Ovary (tissue), 10 donors: ENCODE measurements at places on chromosomes 1 and 21.

GRCh38 chr1:240256836-240257503 is 165.3 kb downstream of the FMN2 start:
- DNase-seq: no peak

DNA sequence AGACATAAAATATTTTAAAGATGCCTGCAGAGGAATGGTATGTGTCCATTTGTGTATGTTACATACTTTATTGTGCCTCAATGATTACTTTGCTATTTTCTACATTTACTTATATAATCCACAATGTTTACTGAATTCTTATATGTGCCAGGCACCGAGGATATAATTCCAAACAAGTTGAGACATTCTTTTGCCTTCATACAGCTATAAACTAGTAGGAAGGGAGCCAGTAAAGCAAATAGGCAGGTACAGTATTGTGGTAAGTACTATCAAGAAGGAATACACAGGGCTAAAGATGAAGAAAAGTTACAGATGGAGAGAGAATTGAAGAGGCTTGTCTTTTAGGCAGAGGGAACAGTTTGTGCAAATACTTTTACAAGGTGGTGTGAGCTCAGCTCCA is 131.6 kb downstream of the DISP1 start:
- no peak for DNase-seq

DNA sequence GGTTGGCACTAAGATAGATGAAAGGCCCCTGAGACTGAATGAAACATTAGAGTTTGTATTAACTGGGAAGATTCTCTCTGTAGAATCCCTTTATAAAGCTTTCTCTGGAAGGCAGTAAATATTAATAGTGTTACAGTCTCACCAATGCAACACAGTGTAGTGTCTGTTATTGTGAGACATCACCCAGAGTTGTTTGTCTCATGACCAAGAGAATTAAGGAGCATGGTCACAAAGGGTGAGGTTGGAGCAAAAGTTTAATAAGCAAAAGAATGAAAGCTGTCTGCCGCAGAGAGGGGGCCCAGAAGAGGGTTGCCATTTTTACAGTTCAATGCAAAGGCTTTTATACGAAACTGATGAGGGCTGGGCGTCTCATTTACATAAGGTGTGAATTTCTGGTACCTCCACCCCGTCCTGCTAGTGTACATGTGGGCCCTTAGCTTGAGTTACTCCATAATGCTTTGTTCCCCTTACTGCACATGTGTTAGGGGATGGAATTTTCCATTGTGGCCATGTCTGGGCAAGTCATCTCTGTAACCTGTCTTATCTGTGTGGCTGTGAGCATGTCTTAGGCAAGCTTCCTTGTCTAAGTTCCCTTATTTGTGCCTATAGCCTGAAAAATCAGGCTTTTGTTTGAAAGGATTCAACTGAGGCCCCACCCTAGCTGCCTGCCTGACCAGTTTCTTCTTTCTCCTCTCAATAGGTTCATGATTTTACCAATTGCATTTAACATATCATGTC is 184.1 kb downstream of the RASAL2 start:
- no peak for DNase-seq

DNA sequence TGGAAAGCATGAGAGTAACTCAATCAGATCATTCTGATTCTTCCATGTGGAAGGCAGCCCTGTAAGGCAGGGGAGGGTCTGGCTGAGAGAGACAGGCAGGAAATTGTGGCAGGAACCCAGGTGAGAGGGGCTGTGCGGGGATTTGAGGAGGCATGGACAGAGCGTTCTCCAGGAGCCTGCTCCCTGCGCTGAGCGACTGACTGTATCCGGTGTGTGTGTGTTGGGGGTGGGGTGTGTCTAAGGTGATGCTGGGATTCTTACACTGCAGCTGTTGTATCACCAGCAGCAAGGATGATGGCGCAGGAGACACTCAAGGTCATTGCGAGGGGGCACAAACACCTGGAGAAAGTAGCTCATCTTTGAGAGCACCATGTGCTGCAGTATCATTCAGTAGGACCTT is 128.5 kb downstream of the RHOU start:
- DNase-seq: no peak

GRCh38 chr21:29349702-29350101 is 51.0 kb downstream of the BACH1 start:
- no peak for DNase-seq

DNA sequence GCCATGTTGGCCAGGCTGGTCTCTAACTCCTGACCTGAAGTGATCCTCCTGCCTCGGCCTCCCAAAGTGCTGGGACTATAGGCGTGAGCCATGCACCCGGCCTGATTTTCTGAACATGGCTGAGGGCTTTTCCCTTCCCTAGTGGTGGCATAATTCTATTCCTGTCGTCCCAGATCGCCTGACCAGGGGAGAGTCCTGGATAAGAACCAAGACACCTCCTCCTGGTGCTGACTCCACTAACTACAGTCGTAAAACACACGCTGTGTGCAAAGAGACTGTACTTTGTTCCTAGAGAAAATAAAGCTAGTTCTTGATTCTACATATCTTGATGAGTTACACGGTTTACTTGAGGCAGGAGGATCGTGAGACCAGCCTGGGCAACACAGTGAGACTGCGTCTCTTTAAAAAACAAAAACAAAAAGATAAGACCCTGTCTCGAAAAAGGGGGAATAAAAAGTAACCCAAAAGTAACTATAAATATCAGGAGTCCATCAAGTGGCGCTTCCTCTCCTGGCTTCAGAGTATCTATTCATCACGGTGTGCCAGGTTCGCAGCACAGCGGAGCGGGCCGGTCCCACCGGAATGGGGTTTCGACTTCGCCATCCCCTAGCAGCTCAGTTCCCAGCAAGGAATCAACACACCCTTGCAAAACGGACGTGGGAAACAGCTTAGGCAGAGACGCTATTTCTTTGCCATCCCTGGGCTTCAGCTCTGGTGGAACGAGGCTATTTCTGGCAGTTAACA is 973 bp downstream of the SDF4 start:
- DNase-seq: no peak

GRCh38 chr1:184242507-184242943 is 144.3 kb upstream of the C1orf21 start:
- DNase-seq: no peak

DNA sequence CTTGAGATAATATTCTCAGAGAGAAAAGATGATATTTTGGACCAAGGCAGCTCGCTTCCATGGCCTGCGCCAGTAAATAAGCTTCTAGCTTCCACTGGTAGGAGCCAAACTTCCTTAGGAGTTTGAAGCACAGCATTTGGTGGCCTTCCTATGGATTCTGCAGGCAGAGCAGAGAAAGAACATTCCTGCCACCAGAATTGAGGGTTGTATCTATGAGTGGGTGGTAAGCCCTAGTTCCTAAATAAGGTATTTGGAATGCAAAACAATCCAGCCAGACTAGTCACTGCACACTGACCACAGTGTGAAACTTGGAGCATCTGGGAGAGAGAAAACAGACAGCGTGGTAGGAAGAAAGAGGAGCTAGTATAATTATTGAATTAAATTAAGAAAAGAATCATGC is 54.1 kb upstream of the BCAR3 start:
- DNase-seq: no peak

DNA sequence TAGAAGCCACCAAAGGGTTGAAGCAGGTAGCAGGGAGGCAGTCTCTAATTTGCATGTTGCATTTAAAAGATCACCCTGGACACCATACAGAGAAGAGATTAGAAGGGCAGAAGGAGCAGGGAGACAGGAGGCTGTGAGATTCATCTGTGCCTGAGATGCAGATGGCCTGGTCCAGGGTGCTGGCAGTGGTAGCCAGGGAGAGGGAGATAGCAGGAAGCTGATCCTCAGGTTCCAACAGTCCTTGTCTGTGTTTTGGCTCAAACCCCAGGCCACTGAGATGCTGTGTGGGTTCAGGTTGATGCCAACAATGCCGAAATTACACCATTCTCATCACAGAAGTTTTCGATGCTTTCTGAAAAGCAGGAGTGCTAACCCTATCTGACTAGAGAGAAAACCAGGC is 113.7 kb downstream of the KAZN start:
- no peak for DNase-seq
